NCI-H187 treated with DMSO at 0.1 percent for 48 hours (cell line): ENCODE measurements at places on chromosomes 2 and 18.

DNA sequence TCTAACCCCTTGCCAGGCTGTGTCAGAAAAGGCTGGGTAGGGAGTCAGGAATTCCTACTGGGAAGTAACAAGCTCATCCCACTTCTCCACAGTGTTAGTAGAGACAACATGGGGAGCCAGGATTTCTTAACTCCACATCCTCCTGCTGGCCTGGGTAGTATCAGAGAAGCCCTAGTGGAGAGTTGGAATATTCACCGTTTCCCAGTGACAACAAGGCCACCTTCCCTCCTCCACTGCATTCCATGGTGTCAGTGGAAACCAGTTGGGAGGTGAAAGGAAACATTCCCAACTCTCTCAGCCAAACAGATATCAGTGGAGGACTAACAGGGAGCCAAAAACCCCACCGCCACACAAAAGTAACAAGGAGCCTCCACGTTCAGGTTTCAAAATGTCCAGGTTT is 41.2 kb downstream of the SRD5A2 start:
- no peak for DNase-seq

GRCh38 chr2:31277621-31278020 is 43.7 kb downstream of the EHD3 start:
- no peak for DNase-seq

DNA sequence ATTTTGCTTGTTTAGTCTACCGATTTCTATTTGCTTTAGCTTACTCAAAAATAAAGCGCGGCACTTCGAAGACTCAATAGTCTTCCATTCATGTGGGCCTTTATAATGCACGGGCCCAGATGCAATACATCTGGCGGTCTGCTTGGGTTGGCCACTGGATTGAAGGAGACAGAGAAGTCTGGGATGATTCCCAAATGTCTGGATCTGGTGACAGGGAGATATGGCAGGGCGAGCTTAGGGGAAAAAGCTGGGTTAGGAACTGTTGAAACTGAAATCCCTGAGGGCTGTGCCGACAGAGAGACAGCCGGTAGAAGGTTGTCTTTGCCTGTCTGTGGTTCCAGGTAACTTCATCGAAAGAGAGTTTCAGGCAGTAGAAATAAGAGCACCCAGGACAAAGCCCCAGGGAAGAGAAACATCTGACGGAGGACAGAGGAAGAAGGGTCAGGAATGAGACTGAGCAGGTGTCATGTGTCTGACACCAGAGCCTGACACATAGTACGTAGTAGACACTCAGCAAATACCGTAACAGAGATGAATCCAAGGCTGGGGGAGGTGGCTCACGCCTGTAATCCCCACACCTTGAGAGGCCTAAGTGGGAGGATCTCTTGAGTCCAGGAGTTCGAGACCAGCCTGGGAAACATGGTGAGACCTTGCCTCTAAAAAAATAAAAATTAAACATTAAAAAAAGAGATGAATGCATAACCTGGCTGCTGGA is 13.6 kb downstream of the CLUL1 start:
- no peak for DNase-seq

- DNase-seq: no peak
Measured at GRCh38 chr18:36446059-36446458, 148.5 kb downstream of the FHOD3 start.

DNA sequence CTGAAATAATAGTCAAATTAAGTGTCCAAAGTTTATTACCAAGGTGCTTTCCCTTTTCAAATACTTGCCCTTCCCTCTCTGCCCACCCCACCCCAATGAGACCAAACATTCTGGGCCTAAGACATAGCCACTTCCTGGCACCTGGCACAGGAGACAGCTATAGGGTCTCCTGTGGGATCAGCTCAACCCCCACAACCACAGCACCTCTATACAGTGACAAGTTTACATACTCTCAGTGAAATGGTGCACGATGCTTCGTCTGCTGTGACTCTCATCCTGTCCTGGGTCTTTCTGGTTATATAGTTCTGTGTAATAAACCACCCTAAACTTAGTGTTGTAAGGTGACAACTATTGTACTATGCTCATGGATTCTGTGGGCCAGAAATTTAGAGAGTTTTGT is 466.2 kb downstream of the FBXO15 start:
- no peak for DNase-seq

- peak; percentile 39 for DNase-seq
Measured at GRCh38 chr2:214103276-214104001, 307.4 kb upstream of the VWC2L start.

- DNase-seq: no peak
Measured at GRCh38 chr2:236180831-236181453, 12.8 kb upstream of the GBX2 start.

DNA sequence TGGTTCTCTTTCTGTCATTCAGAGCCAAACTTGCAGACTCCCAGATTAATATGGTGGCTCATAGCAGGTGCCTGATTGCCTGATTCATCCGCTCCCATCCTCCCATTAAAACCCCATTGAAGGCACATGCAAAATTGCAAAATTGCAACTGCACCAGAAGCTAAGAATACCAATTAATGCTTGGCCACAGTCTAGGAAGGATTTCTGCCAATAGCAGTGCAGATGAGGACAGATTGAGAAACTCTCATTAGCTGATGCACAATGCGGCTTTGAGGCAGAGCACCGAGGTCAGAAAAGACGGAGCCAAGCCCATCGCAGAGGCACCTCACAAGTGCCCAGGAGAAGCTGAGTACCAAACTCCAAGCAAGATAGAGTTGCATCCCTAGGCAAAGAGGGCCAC is 172.8 kb downstream of the ARL4C start:
- no peak for DNase-seq

GRCh38 chr2:231883468-231883881 is 42.7 kb downstream of the NPPC start:
- no peak for DNase-seq

DNA sequence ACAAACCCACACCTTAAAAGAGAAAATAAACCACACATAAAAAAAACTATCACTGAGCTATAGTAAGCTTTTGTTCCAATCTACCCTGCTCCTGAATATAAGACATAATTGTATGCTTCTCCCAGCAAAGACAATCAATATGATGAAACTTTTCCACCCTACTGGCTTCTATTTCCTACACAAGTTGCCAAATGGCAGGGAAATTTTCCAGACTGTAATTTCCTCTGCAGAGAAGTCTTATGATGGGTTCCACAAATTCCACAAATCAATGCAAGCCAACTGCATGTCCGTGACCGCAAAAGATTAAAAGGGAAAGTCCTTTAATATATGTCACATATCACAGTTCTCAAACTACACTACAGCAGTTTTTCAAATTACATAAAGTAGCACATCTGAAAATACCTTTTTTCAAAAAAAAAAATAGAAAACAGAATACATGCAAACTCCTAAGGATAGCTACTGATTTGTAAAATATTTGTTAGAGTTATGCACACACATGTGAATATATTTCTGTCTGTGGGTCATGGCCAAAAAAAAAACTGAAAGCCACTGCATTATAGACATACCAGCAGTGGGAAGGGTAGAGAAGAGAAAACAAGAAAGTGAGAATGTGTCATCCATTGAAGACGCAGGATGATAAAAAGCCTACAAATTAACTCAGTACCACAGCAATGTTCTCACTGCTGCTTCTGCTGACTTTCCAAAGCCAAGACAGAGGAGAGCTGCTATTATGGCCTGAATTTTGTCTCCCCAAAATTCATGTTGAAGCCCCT is 61.4 kb downstream of the RPL31 start:
- no peak for DNase-seq

GRCh38 chr2:11241412-11242203 is 86.3 kb downstream of the SLC66A3 start:
- DNase-seq: no peak

GRCh38 chr2:72819501-72819900 is 6.3 kb downstream of the EXOC6B start:
- DNase-seq: no peak

GRCh38 chr18:68104036-68104435 is 587.5 kb upstream of the DSEL start:
- no peak for DNase-seq

DNA sequence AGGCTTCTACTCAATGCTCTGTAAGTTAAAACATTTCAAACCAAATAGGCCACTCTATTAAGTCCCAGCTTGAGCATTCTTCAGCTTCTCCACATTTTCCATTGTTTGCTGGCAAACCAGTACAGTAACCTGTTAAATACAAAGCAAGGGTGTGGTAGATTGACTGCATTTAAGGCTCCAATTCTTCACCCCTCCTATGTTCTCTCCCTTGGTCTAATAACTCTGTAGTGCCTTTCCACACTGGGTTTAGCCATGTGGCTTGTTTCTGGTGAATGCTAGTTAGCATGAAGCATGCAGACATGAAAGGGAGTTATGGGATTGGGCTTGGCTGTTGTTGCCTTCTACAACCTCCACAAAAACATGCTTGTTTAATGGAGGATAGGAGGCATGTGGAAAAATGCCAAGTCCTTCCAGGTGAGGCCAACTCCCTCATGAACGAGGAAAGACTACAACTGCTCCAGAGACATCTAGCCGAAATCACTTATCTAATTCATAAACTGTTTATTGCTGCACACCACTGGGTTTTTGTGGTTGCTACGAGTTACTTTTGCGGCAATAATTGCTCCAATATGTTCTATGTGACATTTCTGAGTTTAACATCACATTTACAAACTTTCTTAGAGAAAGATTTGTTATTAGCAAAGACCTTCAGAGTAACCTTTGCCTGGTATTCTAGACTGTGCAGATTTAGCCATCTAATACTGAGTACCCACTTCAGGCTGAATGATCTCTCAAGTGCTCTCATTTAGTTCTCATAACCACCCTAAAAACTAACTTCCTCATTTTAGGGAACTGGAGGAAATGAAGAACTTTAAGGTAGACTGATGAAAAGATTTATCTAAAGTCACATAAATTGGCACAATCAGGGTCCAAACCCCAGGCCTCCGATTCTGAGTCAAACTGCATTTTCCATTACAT is 104.0 kb downstream of the SMAD2 start:
- DNase-seq: no peak

DNA sequence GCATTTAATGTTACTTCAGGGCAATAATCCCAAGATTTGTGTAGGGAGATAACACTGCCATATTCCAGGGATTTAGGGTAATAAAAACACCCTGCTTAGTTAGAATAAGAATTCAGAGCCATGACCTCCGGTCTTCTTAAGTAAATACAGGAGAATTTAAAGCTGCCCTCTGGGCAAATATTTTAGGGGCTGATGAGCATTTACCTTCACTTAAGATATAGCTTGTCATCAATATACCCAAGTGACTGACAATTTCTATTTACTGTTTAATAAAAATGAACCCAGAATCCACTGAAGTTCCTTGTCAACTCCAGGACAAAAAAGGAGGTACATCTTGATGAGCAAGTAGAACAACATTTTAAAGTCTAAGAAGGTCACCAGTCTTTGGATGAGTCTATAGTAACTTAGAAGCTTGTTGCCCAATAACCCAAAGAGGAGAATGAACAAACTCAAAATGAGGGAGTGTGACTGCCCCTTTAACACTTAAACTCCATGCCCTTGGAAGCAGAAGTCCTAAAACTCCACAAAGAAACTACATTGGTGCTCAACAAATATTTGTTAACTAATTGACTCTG is 24.3 kb upstream of the IKZF2 start:
- DNase-seq: no peak

DNA sequence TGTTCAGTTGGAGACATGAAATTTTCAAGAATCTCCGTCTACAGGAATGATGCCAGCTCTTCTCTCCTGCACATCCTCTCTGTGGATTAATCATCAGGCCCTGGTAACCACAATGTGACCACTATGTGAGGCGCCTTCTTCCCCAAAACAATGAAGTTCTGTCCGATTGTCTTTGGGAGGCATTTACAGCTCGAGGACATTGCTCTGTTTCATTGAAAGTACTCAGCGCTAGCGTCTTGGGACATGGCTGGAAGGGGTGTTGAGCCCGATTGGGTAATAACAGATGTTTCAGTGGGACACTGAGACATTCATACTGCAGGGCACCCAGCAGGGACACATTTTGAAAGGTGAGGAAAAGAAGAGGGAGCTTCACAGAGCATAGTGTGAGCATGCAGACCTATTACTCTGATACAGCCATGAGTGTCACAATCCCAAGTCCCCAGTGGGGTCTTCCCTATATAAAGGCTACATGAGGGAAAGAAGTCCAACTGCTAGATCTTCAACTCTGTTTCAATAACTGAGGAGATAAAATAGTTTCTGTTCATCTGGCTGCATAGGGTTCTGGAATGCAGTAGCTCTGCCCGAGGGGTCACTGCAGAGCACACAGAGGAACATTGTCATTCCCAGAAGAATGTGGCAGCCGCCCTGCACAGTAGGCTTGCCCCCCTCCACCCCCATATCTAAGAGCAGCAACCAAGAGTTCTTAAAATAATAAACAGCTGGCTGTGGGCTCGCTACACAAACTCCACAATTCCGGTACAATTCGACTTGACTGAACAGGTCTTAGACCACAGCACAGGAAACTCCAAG is 237.3 kb downstream of the OSR1 start:
- no peak for DNase-seq

GRCh38 chr2:129877795-129878775 is 101.4 kb upstream of the RAB6C start:
- no peak for DNase-seq

- DNase-seq: no peak
Measured at GRCh38 chr2:102129082-102129481, 13.5 kb upstream of the IL1R1 start.

DNA sequence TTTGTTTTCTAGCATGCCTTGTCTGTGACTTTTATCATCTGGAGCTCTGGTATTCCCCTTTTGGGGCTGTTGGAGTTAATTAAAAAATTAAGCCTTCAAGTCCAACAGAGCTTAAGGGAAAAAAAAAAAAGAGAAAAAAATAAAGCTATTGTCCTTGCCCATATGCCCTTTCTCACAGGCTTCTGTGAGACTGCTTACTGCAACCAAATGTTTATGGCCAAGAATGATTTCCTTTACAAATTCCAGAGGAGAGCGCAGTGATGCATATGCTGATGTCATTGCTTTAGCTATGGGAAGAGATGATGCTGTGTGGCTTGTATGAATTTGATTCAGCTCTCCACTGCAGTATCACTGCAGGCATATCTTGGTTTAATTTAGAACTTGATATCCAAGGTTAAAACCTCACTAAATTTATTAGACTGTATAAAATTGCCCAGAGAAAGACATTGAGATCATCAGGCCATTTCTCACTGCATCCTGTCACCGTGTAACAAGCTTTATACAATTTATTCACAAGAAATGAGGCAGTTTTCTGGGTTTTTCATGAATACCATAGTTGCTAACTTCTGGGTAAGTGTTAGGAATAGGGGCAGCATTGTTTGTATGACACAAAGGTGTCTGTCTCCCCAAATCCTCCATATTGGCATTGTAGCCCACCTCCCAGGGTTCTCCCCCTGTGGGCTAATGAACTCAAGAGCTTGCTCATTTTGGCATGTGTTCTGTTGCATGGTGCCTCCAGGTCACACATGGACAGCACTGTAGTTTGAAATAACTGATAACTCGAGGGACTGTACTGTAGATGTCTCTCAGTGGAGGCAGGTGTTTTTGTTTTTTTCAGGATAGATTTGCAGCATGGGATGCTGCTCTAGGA is 85.0 kb downstream of the TANC1 start:
- DNase-seq: no peak

DNA sequence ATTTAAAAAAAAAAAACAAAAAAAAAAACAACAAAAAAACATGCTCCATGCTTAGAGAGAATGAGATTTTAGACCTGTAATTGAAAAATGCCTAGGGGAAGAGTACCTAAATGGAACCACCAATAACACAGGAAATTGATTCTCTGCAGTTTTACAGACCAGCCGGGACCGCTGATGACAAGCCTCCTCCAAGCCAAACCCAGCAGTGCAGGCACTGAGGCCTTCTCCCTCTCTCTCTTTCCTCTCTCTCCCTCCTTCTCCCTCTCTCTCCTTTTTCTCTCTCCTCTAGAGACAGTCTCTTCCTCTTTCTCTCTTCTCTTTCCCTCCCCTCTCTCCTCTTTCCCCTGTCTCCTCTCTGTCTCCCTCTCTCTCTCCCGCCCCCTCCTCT is 228.8 kb upstream of the COPS8 start:
- no peak for DNase-seq
